ENCODE measurements at places on chromosomes 5 and 9.

DNA sequence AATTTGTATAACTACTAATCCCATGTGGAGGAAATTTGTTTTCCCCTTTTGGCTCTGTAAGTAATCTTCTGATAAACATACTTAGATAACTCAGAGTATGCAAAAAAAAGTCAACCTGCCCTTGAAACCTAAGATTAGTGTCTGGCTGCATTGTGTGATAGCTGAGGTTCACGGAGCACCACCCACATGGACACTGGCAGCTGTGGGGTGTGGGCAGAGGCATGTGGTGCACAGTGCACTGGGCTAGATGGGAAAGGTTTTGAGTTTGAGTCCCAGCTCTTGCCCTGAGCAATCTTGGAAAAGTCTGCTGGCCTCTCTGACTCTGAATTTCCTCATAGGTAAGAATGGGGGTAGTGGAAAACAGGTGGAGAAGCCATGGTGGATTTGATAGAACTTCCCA lies 75.1 kb downstream of the PLCXD3 start:
- no peak for DNase-seq

DNA sequence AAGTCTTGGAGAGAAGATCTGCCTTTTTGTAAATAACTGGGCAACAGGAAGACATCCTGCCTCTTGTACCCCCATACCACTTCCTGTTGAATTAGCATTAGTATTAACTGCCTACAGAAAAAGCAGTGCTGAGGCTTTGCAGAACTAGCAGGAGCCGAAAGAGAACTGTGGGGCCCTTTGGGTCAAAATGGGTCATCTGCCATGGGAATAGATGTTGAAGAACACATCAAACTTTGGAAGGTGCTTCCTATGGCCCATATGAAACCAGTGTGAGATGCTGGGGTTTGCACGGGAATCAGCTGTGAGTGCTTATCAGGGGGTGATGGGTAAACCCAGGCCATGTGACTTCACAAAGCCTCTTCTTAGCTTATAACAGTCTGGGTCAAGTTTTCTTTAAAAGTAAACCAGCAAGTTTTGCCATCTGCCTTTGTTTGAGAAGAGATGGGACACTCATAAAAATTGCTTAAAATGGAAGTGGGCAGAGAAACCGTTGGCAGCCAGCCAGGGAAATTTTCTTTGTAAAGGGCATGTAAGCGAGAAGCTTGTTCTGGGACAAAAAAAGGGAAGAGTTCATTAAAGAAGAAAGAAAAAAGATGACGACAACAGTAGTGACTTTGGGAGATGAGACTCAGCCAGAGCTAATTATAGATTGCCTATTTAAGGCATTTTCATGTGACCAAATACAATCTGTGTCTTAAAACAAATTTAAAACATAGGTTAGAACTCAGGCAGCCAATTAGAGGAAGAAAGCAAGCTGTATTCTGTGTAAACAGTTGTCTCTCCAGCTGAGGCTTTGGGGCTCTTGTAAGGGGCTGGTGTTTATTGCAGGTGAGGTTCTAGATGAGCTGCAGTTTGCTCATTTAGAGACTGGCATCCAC lies 4.4 kb downstream of the SLC25A25 start:
- DNase-seq, result no peak

DNA sequence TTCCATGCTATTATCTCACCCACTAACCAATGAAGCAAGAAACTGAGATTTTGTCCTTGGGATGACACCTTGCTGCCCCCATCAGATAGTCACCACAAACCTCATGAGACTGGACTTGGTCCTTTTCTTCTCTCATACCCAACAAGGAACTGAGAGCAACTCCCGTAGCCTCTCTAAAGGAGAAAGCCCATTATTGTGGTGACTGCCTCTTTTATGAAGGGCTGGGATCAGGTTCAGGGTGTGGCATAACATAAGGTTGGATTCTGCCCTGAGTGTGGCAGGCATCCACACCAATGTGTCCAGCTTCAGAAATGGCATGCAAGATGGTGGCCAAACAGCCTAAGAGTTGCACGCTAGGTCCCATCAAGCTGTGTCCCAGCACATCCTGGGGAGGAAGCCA lies 1.3 kb upstream of the ACTL7A start:
- DNase-seq, result no peak

- DNase-seq, result no peak
Measured at GRCh38 chr5:122262103-122262502, 49.9 kb upstream of the SNCAIP start.

DNA sequence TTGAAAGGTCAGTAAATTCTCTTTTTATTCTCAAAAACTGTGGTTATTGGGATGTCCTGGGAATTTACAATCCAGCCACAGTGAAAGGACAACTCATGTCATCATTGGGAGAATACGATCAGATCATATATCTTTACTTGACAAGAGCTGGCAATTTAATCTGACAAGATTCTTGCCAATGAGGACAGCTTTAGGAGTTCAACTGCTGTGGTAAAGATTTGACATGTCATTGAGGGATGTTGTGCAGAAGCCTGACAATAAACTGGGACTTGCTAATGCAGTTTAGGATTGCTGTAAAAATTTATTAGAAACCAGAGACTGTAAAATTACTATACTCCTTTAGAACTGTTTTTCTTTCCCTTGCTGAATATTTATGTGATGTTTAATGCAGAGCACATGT lies 1131.0 kb downstream of the MAT2B start:
- no peak for DNase-seq

DNA sequence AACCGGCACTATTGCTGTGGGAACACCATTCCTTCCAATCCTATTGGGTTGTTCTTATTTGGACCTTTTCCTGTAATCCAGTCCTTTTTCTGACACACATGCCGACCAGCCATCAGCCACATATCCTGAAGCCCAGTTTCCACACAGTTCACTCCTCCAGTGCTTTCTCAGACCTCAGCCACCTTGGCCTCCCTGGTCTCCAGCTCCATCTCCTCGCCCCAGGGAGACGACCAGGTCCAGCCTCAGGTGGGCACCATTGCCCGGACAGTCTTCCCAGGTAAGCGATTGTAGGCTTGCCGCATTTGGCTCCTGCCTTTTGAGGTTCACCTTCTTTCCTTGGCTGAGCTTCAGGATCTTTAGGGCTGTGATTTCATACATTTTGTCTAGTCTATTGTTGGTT lies 15.2 kb upstream of the TERT start:
- no peak for DNase-seq

GRCh38 chr9:112288029-112288428 lies 45.4 kb downstream of the PTBP3 start:
- no peak for DNase-seq

DNA sequence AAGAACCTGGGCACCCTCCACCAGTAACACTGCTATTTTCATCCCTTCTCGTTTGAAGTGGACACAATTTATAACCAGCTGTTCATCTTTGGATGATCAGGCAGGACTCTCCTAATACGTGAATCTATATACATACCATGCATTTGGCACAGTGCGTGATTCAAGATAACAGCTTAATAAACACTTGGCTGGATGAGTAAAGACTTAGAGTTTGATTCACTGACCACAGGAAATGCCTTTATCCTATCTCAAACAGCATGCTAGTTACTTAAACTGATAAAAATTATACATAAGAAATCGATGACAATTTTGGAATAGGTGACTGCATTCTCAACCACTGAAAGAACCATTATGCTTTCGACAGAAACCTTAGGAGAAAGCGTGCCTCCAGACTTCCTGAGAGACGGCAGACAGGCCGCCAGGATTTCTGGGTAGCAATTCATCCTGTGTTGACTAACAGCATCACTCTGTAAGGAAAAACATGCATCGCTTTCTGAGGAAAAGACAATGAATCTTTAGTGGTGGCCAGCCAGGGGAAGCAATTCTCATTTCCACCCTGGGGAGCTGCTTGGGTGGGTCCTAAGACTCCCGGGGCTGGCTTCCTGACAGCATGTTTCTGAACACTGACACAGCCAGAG lies 9.7 kb downstream of the MRPL36 start:
- no peak for DNase-seq

- no peak for DNase-seq
Measured at GRCh38 chr5:62139741-62140140, 166.3 kb upstream of the KIF2A start.

GRCh38 chr5:133643365-133643764 lies 31.0 kb upstream of the FSTL4 start:
- DNase-seq, result no peak

Measured in activated CD4-positive, alpha-beta T cell treated with anti-CD3 and anti-CD28 coated beads, Interleukin-2, amount 50 U/mL, for 16 hours (primary cell).